ENCODE measurements at places on chromosomes 4 and X.
A peak's percentile ranks its signal among the peaks of the same experiment; 100 is the strongest.

DNA sequence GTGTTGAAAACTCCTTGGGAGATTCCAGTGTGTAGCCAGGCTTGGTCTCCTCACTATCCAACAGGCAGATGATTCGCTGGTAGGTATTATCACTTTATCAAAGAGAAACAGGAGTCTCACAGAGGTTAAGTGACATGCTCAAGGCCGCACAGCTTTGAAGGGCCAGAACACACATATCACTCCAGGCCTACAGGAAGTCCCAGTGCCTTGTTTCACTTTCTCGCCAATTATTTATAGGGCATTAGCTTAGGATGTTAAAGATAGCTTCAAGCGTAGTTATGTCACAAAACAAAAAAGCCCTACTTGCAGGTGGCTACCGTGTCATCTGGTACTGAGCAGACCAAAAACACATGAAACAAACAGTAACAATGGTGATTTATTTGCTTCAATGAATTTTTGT lies 13.2 kb downstream of the ATP8A1 start:
- no peak for DNase-seq

DNA sequence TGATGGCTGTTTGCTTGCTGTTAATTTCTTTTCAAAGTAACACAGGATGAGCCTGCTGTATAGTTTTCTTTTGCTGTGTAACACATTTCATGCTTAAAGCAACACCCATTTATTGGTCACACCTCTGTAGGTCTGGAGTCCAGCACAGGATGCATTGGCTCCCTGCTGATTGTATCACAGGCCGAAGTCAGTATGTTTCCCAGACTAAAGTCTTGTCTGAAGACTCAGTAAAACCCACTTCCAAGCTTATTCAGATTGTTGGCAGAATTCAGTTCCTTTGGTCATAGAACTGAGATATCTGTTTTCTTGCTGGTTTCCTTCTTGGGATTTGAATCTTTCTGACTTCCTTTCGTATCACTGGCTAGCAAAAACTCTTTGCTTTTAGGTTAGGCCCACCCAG lies 54.3 kb downstream of the LRP2BP start:
- DNase-seq = no peak

DNA sequence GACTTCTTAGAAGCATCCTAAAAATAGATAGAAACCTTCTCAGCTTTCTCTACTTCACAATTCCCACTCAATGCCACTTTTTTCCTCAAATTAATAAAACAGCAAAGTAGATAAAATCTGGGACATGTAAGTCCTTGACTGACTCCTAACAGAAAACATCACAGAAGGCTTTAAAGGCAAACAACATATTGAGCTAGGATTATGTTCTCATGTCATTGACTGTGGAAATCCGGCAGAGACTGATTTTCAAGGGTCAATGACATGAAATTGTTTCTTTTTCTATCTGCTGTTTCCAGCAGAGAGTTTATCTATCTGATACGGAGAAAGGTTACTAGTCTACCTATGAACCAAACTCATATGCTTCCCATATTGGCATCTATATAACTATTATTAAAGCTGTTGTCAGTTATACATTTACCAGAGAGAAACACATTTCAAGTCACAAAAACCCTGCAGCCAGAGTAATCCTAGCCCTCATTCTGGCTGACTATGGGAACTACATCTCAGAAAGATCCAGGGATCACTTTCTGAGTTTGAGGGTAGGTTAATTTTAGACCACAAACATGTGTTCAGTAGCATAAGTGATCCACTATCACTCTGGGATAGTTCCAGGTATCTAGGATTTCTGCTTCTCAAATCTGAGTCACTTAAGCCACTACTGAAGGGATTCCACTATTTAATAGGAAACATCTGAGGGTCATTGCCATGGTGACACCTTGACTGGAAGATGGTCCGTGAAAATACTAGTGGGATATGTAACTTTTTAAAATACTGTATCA lies 147.6 kb downstream of the PPP3CA start:
- no peak for DNase-seq

DNA sequence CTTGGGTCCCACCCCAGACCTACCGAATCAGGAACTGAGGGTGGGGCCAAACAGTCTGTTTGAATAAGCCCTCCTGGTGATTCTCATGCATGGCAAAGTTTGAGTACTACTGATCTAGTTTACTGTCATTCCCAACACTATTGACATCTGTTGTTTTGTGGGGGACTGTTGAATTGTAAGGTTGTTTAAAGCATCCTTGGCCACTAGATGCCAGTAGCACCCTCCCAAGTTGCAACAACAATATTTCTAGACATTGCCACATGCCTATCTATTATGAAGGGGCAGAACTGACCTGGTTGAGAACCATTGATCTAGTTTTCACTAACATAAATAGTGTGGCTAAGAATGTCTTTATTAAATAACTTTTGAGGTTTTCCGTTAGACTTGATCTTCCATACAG lies 15.1 kb downstream of the TAF9B start:
- DNase-seq = no peak

GRCh38 chr4:186643501-186644310 lies 80.0 kb downstream of the FAT1 start:
- no peak for DNase-seq

- DNase-seq = no peak
These were observed 228.0 kb upstream of the LDB2 start for GRCh38 chr4:17126321-17126966.

DNA sequence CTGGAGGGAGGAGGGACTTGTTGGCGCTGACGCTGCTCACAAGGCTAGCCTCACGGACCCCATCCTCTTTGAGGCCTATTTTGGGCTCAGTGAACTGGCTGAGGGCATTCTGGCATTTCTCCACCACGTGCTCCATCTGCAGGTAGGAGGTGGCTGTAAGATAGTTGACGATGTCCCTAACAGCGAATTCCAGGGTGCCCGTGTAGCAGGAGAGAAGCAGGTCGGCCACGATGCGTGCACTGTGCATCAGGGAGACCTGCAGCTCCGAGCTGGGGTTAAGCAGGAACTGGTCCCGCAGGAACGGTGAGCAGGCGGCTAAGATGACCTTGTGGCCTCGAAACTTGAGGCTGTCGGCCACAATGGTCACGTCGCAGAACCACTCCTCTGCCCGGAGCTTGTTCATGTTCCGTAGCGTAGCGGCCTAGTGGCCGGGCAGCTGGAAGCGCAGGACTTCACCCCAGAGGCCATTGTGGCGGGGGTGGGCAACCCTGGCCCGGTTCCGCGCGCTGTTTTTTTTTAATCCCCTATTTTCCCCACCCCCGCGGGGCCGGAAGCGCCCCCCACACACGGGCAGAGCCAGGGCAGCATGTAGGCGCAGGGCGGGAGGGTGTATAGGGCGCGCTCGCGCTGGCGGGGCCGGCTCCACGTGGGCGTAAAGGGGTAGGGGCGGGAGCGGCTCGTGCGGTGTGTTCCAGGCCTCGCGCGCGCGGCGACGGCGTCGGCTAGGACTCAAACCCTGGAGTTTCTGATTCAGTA lies 73.2 kb downstream of the UBE2K start:
- no peak for DNase-seq

DNA sequence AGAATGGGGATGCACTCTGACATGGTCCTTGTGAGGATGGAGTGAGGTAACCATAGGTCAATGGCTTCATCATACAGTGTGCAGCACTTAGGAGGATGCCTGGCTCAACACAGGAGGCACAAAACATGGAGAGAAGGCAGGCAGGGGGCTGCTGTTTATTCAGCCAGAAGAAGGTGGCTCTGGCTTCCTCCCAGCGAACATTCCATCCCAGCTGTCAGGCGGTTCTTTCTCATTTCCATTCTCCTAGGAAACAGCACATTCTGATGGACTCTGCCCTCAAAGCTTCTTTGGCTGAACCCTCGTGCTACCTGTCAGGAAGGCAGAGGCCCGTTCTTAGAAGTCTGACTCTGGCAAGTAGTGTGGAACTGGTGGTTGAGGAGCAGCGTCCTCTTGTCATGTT lies 18.6 kb downstream of the STK32B start:
- DNase-seq = no peak

DNA sequence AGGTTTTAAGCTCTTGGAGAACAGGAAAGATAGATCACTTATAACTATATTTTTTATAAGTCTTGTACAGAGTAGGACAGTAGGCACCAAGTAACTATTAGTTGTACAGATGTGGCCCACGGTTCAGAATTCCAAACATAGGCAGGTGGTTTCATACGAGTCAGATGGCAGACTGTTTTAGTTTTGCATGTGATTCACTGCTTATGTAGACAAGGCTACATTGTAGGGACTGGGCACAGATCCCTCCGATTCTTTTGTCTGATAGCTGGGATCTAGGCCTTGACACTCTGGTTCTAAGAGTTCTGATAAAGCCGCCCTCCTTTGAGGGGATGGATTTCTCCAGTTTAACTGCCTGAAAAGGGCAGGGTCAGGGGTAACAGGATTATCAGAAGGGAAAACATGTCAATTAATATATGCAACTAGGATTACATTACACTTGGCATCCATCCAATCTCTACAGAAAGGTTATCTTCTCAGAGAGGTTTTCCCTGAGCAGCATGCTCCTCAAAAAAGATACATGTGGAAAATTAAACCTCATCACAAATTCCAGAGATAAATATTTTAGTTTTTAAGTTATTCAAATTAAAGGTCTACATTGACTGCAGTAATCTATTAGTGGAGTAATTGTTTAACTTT lies 87.8 kb downstream of the SPRY1 start:
- DNase-seq = no peak

- no peak for DNase-seq
These were observed 366.5 kb downstream of the MID1IP1 start for GRCh38 chrX:39167791-39168190.

DNA sequence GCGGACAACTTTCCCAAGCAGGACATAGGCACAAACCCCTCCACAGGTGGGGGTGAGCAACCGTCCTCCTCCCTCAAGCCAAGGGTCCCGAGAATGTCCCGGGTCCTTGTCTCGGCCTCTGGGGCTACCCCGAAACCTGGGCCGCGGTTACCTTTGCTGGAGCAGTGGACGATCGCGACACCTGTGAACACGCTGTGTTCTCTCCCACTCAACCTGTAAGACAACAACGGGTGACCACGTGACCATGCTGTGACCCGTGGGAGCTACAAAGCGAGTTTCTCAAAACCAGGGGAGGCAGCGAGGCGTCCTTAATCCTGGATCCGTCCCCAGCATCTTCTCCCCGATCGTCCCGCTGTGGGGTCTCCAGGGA lies 17.9 kb downstream of the ASMTL start:
- DNase-seq = peak; percentile 41

- no peak for DNase-seq
These were observed 1.8 kb downstream of the EPHA5 start for GRCh38 chr4:65668201-65669089.

DNA sequence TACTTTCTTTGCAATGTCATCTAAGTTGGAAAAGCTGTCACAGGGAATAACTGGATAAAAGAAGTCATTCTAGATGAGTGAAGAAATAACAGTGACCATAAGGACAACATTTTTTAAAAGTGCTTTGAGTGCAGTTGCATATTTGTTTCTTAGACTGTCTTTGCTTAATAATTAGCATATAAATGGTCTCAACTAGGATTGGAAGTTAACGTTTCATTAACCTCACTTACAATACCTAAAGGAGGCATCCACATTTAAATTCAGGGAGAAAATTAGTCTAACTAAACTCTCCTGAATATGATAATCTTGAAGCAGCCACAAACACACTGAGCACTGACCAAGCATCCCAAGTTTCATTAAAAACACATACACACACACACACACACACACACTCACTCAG lies 780.7 kb downstream of the PCDH18 start:
- no peak for DNase-seq

DNA sequence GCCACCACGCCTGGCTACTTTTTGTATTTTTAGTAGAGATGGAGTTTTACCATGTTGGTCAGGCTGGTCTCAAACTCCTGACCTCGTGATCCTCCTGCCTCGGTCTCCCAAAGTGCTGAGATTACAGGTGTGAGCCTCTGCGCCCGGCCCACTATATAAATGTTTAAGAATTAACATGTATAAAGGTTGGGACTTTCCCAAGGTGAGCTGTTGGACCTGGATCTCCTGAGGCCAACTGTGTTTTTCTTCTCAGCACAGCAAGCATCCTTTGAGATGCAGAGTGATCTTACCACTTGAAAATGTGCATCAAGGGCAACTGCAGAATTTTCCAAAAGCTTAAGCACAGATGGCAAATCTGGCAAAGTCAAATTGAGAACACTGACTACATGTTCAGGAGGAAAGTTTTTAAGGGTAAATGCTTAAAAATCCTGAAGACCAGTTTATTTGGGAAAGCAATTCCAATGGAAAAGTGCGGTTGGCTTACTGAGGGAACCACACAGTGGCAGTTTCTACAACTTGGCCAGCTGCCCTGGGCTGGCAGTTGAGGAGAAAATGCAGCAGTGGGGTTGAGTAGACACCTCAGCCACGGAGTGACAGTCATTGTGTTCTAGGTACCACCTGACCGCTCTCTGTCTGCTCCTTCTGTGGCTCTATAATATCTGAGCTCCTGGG lies 168.9 kb downstream of the CBR4 start:
- no peak for DNase-seq

DNA sequence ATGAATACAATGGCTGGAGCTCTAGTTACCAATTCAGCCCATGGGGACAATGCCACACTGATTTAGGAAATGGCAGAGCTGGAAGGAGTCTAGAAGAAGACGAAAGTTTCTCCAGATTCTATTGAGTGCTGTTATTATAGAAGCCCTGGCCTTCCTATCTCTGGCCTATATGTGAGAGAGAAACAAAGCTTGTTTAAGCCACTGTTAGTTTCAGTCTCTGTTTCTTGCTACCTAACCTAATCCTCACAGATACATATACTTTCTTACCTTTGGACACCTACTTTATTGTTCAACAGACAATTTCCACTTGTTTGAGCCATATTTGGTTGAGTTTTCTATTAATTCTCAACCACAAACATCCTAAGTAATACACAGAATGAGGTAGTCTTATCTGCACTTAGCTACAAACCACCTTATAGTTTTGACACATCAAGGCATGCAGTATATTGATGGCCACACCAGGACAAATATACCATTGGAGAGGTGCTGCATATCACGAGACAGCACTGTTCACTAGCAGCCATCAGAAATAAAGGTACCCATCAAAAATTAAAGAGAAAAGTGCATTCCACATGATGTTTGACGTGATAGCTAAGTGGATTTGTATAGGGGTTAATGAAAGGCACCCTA lies 190.2 kb downstream of the SMIM20 start:
- no peak for DNase-seq

DNA sequence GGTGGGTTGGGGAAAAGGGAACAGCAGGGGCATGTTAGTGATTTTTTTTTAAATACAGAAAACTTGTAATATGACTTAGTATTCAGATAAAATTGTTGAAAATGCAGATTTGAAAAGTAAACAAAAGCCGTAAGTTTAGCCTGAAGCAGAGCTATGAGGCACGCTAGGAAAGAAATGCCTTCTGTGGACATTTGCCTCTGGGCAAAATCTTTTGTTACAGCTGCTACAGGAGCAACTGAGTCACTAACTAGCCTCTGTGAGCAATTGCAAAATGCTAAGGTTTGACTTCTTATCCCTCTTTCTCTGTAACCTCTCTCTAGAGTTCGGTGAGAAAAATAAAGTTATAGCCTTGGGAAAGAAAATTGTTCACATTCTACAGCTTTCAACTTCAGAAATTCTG lies 350.0 kb downstream of the SLC7A11 start:
- no peak for DNase-seq

DNA sequence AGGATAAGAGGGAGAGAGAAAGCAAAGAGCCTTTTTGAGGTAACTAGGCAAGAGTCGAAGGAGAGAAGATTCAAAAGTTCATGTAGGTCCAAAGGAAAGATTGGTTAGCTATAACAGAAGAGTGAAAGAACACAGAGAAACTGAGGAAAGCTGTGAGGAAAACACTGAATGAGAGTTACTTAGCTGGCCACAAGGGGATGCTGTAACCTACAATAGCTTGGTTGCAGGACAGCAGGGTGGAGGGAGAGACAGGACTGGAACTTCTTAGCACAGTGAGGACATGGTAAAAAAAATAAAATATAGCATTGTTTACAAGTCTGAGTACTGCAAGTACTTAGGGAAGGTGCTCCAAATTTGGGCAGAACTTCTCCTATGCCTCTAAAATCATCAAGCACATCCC lies 48.3 kb downstream of the RAI2 start:
- no peak for DNase-seq

Measured in lower lobe of right lung (tissue), 2 donors.